T-helper 2 cell (primary cell): ENCODE measurements at places on chromosomes 7 and 10.

DNA sequence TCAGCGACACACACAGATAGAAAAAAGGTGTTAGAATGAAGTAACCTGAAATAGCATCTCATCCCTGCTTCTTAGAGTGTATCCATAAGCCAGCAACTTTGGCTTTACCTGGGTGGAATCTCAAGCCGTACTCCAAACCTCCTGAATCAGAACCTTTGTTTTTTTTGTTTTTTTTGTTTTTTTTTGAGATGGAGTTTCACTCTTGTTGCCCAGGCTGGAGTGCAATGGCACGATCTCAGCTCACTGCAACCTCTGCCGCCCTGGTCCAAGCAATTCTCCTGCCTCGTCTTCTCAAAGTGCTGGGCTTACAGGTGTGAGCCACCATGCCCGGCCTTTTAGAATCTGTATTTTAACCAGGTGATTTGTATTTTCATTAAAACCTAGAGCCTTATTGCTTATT lies 9.0 kb downstream of the NRBF2 start:
- no peak for DNase-seq

DNA sequence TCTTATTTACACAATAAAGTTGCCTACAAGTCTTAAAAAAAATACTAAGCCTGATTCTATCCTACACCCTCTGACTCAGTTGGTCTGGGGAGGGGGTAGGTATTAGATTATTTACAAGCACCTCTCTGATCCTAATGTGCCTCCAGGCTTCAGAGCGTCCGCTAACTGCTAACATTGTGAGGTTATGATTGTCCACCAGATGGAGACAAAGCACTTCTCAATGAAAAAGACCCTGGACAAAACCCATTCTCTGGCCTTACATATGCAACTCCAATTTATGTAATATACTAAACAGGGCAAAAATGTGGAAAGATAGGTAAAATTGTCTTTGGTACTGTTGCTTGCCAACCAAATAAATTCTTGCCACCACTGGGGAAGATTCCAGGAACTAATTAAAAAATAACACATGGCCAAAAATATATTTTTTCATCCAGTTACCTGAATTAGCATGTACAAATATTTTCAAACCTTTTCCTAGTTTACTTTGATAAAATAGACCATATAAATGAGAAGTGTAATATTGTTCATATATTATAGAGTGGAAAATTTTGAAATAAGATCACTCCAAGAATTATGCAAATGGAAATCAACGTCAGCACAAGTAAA lies 92.4 kb downstream of the KIF20B start:
- DNase-seq, result no peak

DNA sequence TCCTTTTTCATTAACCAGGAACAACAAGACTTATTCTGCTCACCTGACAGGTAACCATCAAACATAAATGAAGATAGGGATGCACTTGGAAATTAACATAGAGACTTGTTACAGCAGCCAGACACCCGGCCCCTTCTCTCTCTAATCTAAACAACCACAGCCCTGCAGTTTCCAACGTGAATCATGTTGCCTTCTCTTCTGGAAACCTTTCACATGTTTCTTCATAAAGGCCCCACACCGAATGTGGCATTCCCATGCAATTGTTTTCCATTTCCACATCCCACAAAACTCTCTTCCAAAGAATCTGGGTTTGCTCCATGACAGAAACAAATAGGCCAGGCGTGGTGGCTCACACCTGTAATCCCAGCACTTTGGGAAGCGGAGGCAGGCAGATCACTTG lies 15.0 kb upstream of the WDR86 start:
- DNase-seq, result no peak

GRCh38 chr7:115124409-115124939 lies 202.6 kb downstream of the MDFIC start:
- DNase-seq, result no peak

DNA sequence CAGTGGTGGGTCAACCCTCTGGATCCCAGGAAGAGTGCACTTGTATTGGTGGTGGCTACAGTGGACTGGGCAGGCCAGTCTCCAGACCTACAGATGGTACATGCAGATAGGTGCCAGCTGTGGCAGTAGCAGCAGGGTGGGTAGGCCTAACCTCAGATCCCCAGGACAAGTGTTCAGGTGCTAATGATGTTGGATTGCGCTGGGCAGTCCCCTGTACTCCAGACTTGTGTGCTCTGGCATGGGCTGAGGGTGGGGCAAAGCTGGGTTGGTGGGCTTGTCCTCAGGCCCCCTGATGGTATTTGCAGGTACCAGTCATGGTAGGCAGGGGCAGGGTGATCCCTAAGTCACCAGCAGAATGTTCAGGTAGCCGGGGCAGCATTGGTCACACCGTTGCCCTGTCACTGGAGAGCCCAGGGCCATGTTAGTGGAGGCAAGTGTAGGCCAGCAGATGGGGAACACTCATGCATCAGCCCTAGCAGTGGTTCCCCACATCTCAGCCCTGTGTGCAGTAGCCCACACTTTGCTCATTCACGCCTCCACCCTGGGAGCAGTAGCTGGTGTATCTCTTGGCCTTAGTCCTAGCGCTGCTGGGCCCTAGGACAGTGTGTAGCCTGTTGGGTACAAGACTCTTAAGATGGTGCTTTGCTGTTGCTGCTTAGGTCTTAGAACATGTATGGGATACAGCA lies 171.3 kb downstream of the MLLT10 start:
- DNase-seq, result no peak

- DNase-seq, result no peak
Measured at GRCh38 chr7:107799647-107800264, 3.3 kb downstream of the SLC26A3 start.

- no peak for DNase-seq
Measured at GRCh38 chr7:53624356-53624755, 588.9 kb downstream of the POM121L12 start.

GRCh38 chr10:103759100-103759781 lies 96.1 kb downstream of the SH3PXD2A start:
- DNase-seq, result no peak

DNA sequence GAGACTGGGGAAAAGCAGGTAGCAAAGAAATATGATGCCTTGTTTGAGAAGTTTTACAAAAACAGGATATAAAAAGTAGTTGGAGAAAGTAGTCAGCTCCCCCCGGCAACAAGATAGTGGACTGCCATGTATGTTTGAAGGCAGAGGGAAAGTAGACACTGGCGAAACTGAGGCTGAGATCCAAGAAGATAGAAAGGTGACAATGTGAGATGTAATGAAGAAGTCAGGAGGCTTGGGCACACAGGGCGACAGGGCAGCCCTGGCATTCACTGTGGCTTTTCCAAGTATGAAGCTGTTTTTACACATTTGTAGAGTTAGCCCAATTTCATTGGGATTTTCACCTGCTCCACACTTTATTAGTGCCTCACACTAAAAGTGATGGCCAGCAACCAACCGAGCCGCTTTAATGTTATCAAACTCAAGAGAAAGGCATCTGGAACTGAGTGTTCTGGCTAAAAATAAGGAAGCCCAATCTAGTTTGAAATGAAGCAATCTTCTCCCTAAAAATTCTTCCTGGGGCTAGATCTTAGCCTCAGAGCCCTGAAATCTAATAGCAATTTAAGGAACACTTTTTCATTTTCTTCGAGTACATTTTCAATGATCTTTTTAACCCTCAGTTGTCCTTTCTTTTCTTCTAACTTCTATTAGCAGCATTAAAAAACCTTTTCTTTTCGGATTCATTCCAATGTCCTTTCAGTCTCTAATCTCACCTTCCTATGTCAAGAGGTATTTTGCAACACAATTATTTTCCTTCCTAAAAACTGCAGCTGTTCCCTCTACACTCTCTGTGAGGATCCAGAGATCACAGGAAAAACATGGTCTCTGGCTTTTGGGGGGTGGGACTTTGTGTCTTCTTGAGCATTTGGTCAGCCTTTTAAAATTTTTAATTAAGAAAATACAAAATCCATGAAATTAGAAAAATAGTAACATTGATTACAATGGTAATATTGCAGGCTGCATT lies 108.0 kb downstream of the RNLS start:
- DNase-seq, result no peak

DNA sequence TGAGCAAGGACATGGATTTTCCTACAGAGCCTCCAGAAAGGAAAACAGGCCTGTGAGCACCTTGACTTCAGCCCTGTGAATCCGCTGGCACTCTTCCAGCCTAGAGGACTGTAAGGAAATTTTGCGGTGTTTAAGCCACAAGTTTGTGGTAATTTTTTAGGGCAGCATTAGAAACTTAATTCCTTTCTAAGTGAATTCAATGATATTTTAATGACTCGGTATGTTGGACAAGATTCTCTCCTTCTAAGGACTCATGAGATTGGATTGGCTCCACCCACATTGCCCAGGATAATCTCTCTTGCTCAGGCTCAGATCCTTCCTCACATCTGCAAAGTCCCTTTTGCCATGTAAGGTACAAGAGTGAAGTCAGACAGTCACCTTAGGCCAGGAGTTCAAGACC lies 4.5 kb downstream of the LYZL2 start:
- no peak for DNase-seq

GRCh38 chr7:66689081-66689480 lies 51.5 kb upstream of the RABGEF1 start:
- no peak for DNase-seq

- no peak for DNase-seq
Measured at GRCh38 chr10:74067373-74068352, 69.7 kb downstream of the VCL start.

DNA sequence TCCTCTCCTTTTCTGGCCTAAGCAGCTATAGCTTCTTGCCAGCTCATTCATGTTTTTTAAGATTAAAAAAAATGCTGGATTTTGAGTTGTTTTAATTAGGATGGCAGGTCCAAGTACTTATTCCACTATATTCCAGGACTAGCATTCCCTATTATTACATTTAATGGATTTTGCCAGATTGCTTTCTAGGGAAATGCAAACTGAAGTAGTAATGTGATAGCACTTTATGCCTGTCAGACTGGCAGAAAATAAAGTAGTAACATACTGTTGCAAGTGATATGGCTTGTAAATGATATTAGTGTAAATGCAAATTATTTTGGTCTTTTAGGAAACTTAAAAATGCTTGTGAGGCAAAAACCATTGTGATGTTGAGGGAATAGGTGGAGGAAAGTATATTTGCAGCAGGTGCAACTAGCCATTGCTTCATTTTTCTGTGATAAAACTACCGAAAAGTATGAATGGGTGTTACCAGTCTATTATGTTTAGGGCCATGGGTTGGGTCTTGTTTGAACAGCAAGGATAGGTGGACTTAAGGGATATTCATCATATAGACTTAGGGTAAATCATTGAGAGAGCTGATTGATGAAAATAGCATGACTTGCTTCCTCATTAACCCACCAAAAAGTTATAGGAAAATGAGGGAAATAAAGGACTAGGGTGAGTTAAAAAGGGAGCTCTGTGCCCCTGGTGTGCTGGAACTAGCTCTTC lies 19.9 kb downstream of the ZNRF2 start:
- DNase-seq, result no peak
